Activated CD8-positive, alpha-beta T cell treated with anti-CD3 and anti-CD28 coated beads, Interleukin-2, amount 10 ng/mL, durations not matched to agents 7 days and 5 days (primary cell): ENCODE measurements at places on chromosomes 4 and X. TPM values are rescaled to one million over a fixed set of nuclear protein-coding genes. Genes with fewer than 3 reads are reported as not detected.

DNA sequence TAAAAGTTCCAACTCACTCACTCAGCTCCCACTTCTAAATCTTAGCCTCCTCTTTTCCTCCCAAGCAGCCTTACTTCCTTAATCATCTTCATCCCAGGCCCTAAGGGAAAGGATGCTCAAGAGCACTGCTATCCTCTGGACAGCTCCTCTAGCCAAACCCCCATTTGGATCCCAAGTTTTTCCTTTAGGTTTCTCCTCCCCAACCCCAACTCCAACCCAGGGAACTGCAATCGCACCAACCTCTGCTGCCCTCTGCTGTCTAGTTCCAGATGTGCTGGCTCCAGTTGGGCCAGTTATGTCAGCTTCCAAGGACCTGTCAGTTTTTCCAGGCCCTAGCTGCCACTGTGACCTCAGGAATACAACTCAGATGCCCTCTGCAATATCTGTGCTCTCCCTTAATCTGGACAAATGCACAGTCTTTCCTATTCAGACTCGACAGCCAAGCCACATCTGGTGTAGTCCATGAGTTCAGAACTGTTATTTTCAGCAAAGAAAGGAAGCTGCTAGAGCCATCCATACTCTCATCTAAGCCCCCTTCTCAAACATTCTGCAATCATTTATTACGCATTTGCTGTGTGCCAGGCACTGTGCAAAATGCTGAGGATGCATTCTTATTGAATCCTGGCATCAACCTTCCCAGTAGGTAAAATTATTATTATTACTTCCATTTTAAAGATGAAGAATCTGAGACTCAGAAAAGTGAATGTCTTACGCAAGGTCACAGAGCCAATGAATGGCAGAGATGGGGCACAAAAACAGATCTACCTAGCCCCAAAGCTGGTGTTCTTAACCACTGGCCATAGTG lies 12.3 kb upstream of the XPNPEP2 start:
- H3K27me3 ChIP-seq, result no peaks in the 10 kb centered on the region
- peaks cover 43% of the 10 kb centered on the region for H3K4me1 ChIP-seq
- no peak overlapping the region for H3K27ac ChIP-seq
- peaks cover 3% of the 10 kb centered on the region for H3K36me3 ChIP-seq

GRCh38 chr4:47662975-47663374 lies 174.9 kb downstream of the CORIN start:
- H3K4me3 ChIP-seq, result no peak overlapping the region
- H3K27ac ChIP-seq, result no peak overlapping the region
- DNase-seq, result peak; percentile 46
- no peaks in the 10 kb centered on the region for H3K36me3 ChIP-seq
- H3K4me1 ChIP-seq, result no peaks in the 10 kb centered on the region

DNA sequence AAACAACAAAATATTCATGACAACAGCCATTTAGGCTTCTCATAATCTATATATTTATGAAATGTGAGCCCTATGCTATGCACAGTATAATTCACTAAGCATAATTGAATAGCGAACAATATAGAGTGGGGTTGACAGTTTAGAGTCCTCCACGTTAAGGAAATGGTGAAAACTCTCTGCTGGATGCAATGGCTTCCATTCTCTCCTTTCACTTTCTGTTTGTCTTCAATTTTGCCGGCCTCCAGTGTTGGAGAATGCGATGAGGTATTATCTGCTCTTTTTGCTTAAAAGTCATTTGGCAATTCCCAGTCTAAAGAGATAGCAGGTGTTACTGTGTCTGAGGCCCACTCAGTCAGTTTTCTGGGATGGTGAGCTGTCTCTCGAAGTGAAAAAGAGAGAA lies 52.1 kb downstream of the NPY5R start:
- DNase-seq, result no peak
- H3K27ac ChIP-seq, result no peak overlapping the region
- no peaks in the 10 kb centered on the region for H3K4me1 ChIP-seq

The SERTM2 gene
- not detected for total RNA-seq

DNA sequence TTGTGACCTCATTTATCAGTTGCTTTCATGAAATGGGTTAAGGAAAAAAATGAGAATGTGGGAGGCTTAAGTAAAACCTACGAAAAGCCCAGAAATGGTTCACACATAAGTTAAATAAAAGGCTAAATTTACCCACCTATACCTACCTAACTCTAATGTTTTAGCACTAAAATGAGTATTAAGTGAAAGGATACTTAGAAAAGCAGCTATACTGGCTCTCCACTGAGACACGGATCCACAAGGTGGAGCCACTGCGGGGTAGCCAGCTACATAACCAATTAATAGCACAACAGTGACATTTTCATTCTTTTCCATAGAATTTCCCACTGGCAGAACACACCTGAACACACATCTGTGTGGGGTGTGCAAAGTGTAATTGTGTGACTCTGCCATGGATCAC lies 101.9 kb downstream of the MAML3 start:
- H3K27me3 ChIP-seq, result peaks cover 13% of the 10 kb centered on the region
- peaks cover 72% of the 10 kb centered on the region for H3K4me1 ChIP-seq
- H3K27ac ChIP-seq, result no peak overlapping the region
- peak; percentile 61 for DNase-seq
- no peak overlapping the region for H3K4me3 ChIP-seq
- H3K36me3 ChIP-seq, result peaks cover 2% of the 10 kb centered on the region

The DCUN1D4 gene
- 34.9 TPM for total RNA-seq

DNA sequence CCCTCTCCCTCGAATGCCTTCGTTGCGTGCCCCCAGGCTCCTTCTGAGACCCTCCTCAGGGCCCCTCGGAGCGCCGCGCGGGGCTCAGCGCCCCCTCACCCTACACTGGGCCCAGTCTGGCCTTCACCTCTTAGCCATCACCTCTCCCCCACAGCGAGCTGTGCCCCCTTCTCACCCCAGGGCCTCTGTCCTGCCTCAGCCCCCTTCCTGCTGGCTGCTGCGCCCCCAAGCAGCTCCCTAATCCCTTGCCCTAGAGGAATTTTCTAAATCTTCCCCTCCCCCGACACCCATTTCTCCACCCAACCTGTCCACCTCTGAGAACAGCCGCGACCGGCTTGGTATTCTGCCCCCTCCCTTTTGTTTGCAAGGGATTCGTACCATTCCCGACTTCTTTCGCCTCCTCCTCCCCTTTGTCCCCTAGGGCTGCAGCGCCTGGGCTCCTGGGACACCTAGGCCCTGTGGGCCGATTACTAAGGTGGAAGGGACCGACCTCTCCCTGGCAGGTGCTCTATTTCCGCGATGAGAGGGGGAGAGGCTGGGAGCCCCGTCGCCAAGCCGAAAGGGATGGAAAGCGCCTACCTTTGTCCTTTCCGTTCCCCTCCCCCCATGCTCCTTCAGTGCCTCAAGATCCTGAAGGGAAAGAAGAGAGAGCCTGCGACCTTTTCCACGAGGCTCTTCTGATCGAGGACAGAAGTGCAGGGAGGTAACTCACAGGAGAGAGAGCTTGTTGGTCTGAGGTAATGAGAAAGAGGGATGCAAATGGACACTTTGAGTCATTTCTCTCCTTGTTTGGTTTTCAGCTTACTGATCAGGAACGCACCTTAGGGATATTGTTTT lies 10.9 kb downstream of the DLG3 start:
- H3K27me3 ChIP-seq, result no peaks in the 10 kb centered on the region
- H3K27ac ChIP-seq, result peak overlapping the region; percentile 87
- no peak for DNase-seq
- peaks cover 43% of the 10 kb centered on the region for H3K4me1 ChIP-seq
- H3K4me3 ChIP-seq, result peak overlapping the region; percentile 79
- H3K36me3 ChIP-seq, result peaks cover 12% of the 10 kb centered on the region

DNA sequence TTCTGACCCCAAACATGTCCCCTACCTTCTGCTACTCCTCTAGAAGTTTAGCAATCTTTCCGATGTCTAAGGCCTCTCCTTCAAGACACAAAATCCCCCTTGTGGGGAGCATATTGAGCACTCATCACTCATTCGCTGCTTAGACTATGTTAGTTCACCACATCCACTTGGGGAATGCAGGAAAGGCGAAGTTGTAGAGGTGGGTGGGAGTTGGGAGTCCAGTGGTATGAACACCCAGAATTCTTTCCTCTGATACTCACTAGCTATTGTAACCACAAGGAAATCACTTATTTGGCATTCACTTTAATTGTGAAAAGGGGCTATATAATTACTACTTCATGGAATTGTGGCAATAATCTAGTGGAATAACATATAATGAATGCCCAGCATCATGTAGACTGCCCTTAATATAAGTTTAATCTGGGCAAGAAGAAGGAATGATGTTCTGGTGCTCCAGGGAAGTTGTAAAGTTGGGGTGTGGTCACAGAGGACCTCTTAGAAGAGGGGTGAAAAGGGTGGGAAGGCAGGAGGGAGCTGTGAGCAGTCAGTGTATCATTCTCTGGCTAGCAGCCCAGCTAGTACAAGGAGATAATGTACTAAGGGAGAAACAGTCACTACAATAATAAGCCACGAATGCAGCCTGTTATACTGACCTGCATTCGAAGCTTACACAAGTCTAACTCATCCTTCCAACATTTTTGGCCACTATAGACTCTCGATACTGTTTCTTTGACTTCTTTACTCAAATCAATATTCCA lies 468.2 kb upstream of the DIPK2B start:
- no peak for DNase-seq
- H3K36me3 ChIP-seq, result no peaks in the 10 kb centered on the region
- H3K4me1 ChIP-seq, result no peaks in the 10 kb centered on the region
- H3K4me3 ChIP-seq, result no peak overlapping the region

The USP27X gene
- total RNA-seq, result 1.4 TPM

GRCh38 chrX:102345916-102346315 lies 93.9 kb downstream of the NXF2B start:
- no peak overlapping the region for H3K27ac ChIP-seq
- no peaks in the 10 kb centered on the region for H3K4me1 ChIP-seq
- H3K36me3 ChIP-seq, result no peaks in the 10 kb centered on the region
- no peak overlapping the region for H3K4me3 ChIP-seq
- DNase-seq, result peak; percentile 62

DNA sequence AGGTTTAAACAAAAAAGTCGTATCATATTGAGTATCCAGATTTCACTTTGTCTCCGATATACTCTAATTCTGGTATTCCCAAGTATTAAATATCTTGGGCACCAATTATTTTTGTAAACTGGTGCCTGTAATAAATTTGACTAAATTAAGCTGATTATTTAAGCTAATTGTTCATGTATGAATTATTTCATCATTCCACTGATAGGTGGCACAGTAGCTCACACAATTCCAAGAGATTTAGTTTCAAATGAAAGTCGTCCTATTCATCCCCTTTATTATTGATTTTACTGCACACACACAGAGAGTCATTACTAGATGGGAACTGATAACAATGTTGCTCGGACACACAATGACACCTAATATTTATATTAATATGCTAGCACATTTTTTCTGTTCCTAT lies 432.4 kb downstream of the DMD start:
- H3K36me3 ChIP-seq, result no peaks in the 10 kb centered on the region
- H3K27me3 ChIP-seq, result no peaks in the 10 kb centered on the region
- no peaks in the 10 kb centered on the region for H3K4me1 ChIP-seq
- H3K27ac ChIP-seq, result no peak overlapping the region

GRCh38 chr4:166724369-166724768 lies 509.9 kb downstream of the SPOCK3 start:
- H3K27me3 ChIP-seq, result no peaks in the 10 kb centered on the region
- H3K4me1 ChIP-seq, result no peaks in the 10 kb centered on the region
- no peak for DNase-seq
- H3K4me3 ChIP-seq, result no peak overlapping the region

GRCh38 chr4:185470501-185471195 lies 885 bp downstream of the CCDC110 start:
- H3K36me3 ChIP-seq, result no peaks in the 10 kb centered on the region
- no peak for DNase-seq
- peaks cover 8% of the 10 kb centered on the region for H3K4me1 ChIP-seq
- H3K4me3 ChIP-seq, result peak overlapping the region; percentile 73
- peaks cover 43% of the 10 kb centered on the region for H3K27me3 ChIP-seq

DNA sequence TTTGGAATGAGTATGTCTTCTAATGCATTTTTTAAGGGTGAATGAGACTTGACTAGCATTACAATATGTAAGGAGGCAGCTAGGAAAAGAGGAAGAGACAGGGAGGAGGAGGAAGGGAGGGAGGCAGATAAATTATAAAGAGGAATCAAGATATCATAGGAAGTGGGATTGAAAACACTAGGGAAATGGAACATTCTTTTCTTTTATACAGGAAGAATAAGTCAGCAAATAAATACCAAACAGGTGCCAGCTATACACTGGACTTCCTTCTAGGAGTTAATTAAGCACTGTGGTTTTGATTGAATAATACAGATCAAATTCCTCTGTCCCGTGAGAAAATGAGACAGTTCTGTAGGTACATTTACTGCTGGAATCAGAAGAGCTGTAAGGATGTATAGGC lies 78.6 kb downstream of the PACRGL start:
- H3K4me1 ChIP-seq, result no peaks in the 10 kb centered on the region
- H3K27ac ChIP-seq, result no peak overlapping the region
- no peak overlapping the region for H3K4me3 ChIP-seq
- no peak for DNase-seq
- H3K27me3 ChIP-seq, result peaks cover 2% of the 10 kb centered on the region

DNA sequence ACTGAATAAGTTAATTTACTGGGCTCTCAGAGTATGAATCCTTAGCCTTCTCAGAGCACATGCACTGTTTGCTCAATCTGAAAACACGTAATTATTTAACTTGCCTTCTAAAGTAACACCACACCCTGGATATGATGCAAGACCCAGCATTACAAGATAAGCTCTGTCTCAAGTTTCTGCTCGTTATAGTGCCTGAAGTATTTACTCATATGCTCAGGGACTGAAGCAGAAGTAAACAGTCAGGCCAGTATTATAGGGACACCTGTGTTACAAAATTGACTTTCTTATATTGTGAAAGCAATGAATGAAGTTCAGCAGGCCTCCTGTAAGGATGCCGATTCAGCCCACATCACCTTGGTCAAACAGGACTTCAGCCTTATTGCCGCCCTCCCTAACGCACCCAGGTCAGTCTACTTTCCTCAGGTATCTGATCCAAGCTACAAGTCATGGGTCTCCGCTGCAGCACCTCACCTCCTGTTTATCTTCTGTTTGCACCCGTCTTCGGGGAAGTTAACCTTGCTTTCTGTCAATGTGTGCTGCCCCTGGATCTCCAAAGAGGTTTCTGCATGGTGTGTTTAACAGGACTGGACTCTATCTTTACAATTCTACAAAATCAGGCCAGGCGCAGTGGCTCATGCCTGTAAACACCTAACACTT lies 42.8 kb upstream of the KLF3 start:
- no peak overlapping the region for H3K4me3 ChIP-seq
- H3K27me3 ChIP-seq, result no peaks in the 10 kb centered on the region
- H3K36me3 ChIP-seq, result no peaks in the 10 kb centered on the region

- no peak overlapping the region for H3K4me3 ChIP-seq
- DNase-seq, result no peak
- H3K27ac ChIP-seq, result no peak overlapping the region
- H3K36me3 ChIP-seq, result no peaks in the 10 kb centered on the region
Measured at GRCh38 chr4:172895699-172896098, 272.9 kb upstream of the GALNT7 start.

The AMTN gene
- total RNA-seq, result not detected

The ESX1 gene
- total RNA-seq, result not detected

The TLR3 gene
- total RNA-seq, result 0.53 TPM

DNA sequence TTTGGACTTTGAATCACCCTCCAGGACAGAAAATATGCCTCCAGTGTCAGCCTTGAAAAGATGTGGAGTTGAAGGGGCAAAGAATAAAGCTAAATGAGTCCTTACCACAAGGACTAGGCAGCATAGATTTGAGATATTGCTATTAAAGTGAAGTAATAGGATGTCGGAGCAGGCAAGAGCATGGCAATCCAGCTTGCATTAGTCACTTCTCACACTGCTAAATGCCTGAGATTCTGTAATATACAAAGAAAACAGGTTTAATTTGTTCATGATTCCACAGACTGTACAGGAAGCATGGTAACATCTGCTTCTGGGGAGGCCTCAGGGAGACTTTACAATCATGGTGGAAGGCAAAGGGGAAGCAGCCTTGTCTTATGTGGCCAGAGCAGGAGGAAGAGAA lies 109.8 kb upstream of the PCDH7 start:
- DNase-seq, result no peak
- no peak overlapping the region for H3K27ac ChIP-seq
- H3K4me1 ChIP-seq, result no peaks in the 10 kb centered on the region
- no peak overlapping the region for H3K4me3 ChIP-seq
- H3K27me3 ChIP-seq, result no peaks in the 10 kb centered on the region

The ITGB1BP2 gene
- 5.4 TPM for total RNA-seq

The HSFX3 gene
- total RNA-seq, result not detected
